ENCODE measurements at places on chromosomes 12 and 14.
A peak's percentile ranks its signal among the peaks of the same experiment; 100 is the strongest.

- no peak for DNase-seq
These were observed 38.9 kb downstream of the DAD1 start for GRCh38 chr14:22549981-22550673.

DNA sequence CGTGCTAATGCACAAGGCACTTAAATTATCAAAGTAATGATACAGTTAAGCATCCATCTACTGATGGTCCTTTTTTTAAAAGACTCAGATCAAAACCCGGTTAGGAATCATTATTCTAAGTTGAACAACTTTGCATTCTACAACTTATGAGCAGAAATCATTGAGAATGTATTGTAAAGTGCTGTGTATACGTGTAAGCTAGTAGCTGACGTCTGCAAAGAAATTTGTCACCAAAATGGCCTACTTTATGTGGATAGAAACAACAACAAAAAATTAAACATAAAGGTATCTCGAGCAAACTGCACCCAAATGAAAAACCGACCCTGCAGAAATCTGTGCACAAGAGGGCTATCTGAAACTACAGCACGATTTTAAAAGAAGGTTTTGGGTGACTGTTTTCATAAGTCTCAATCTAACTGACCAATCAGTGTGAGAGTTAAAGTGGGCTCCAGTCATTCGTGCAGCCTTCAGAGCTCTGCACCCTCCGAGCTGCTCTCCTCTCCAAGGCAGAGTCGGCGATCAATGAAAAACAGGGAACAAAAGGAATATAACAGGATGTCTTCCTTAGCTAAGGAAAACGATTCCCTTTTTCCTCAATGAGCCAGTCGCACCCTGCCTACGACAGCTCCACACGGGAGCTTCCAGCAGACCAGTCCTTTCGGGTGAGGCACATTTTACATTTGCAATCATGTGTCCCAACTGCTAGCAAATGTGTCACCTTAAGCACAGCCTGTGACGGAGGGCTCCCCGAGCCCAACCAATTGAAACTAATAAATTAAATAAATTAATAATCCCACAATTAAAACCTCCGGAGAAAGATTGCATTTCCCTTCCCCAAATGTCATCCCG is 200.7 kb upstream of the FOXN3 start:
- peak; percentile 52 for DNase-seq

DNA sequence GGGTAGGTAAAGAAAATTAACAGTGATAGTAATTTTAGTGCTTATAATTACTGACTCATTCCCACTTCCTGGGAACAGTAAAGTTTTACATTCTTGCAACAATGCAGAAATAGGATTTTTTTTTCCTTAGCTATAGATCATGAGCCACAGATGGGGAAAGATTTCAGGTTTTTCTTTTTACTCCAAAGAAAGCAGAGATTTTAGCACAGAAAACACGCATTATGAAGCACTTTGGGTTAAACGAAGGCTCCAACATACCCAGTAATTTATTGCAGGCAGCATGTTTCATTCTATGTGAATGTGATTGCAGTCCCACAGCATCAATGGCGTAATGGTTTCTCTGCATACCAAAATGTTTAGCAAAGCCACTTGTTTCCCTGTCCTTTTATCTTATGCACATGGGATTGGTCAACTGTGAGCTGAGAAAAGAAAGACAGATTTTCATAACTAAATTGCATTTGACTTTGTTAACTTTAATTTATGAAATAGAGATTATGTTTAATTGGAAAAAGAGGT is 124.6 kb upstream of the E2F7 start:
- no peak for DNase-seq

DNA sequence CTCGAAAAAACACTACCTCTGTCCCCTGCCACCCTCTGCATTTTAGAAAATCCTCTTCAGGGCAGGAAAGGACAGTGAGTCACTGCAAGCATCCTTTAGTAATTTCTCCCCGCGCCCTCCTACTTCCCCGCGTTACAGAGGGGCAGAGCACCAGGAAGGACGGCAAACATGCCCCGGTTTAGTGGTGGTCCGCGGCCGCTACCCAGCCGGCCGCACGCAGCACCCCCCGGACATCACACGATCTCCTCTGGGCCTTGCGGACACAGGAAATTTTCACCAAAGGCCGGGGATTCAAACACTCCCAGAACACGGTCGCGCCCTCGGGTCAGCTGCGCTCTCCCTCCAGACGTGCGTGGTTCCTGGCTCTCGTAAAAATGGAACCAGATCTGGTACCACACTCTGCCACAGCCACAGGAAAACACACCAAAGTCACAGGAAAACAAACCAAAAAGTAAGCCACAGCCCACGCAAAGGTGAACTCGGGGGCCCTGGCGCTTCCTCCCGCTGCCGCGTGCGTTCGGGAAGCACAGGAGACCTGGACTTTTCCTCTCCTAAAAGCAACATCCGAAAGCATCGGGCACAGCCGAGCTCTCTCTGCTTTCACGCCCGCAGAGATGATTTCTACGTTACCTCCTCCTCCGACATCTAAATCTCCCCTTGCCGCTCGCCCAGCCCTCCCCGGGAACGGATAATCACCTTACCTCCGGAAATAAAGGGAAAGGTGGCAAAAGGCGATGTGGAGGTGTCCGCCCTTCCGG is 839 bp downstream of the SLC38A1 start:
- no peak for DNase-seq

GRCh38 chr12:19038209-19038608 is 91.3 kb upstream of the PLEKHA5 start:
- DNase-seq = no peak

DNA sequence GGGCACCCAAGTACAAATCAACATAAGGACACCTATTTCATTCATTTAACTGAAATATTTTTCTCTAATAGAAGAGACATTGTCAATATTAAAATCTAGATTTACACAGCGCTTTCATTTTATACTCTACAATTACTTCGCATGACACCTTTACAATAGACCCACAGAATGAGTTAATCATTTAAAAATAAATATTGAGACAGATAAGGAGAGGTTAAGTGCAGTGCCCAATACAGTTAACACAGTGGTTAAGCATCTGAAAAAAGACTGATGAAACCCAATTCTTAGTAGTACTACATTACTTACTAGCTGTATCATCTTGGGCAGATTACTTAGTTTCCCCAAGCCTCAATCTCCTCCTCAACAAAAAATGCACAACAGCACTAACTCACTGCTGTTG is 116.2 kb downstream of the DENND5B start:
- DNase-seq = no peak

- no peak for DNase-seq
These were observed 474 bp upstream of the CIT start for GRCh38 chr12:119877639-119877948.

DNA sequence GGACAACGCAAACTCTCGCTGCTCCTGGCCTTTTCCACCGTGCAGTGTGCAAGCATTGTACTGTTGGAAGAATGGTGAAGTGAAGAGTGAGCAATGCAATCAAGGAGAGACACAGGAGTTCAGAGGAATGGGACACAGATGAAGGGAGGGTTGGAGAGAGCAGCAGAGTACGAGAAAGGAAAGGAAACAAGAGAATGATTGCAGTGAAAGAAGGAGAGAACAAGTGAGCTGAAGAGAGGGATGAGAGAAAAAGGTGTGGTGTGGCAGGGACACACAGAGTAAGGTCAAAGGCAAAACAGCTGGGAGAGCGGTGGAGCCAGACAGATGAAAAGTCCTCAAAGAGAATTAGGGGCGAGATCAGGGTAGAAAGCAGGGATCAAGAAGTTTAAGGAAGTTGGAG is 13.0 kb downstream of the CACNB3 start:
- DNase-seq = no peak

DNA sequence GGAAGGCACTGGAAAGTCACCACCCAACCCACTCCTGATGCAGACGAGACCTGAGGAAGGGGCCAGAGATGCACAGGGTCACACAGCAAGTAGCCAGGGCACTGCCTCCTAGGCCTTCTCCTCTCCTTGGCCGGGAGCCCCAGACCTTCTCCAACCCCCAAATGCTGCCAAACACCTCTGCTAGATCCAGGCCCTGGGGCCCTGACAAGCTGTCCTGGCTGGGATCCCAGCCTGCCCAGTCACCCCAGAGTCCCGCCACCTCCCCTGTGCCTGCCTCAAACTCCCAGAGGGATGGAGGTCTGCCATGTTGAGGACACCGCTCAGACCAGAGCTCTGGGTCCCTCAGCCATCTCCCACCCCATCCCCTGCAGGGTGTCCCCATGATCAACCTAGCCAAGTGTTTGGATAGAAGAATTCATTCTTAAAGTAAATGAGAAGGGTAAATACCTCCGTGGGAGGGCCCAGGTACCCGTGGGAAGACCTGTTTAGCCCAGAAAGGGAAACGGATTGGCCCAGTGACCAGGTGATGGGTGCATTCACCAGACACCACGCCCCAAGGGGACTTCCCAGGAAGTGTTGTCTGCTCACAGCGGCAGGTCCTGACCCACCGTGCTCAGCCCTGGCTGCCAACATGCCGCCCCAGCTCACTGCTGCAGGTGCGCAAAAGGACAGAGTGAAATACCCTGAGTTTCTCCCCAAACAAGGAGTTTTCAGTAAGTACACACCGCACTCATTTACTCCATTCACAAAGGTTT is 4.6 kb upstream of the DIO3 start:
- no peak for DNase-seq

DNA sequence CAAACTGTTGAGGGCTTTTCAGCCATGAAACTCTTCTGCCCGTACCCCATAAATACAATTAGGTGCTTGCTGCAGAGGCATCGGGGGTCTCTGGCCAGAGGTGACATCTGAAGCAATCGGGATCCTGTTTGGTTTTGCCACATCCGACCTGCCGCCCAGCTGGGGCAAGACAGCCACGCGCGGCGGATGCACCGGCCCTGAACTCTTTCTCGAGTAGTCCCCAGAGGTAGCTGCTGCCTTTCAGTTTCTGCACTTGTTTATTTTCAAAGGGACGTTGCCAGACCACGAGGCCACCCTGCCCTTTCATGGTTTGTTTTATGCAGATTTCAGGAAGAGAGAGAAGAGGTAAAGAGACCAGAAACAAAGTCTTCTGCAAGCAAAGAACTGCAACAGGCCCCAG is 10.6 kb upstream of the MLXIP start:
- no peak for DNase-seq

DNA sequence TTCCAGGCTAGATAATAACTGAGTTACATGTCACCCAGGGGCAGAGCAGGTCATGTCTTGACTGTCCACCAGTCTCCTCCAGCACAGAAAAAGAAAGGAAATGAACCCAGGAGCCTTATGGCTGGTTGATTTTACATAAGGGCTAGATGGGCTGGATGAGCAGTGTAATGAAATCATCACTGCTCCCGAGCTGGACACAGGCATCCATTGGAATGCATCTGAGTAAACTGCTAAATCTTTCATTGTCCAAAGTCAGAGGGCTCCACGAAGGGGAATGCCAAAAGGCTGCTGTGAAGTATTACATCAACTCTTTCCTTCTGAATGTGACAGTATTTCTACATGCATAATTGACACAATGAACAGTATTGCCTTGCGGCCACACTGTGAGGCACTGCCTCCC is 30.1 kb upstream of the TSPAN11 start:
- DNase-seq = no peak

DNA sequence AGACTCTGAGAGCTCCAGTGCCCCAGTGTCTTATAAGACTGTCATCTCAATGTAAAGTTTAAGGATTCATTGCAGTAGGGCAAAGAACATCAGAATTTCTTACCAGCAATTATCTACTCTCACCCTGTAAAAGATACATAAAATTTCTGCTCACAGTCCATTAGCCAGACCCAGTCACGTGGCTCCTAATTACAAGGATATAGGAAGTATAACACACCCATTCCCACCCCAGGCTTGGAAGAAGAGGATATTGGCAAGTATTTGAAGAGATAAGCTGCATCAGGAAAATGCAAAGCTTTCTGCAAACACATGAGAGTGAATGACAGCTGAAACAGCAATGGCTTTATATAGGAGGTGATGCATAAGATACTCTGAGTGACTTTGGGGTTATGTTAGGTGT is 14.3 kb downstream of the SYT1 start:
- no peak for DNase-seq
